EL (cell line): ENCODE measurements at places on chromosomes 3 and 15.
A peak's percentile ranks its signal among the peaks of the same experiment; 100 is the strongest.

DNA sequence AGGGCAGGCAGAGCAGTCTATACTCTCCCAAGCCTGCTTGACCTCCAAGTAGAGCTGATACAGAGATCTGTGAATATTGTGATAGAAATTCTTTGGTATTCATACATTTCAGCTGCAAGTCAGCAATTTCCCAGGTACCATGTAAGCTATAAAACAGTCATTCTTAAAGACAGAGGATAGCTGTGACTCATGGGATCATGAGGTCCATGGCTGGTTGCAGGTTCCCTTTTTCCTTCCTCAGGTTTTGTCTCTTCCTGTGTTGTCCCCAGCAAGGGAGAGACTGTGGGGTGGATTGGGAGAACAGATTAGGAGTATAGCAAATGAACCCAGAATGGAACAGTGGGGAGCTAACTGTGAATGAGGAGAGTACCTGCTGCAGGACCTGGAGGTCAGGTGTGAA, 5.4 kb upstream of the P4HTM start:
- no peak for DNase-seq

DNA sequence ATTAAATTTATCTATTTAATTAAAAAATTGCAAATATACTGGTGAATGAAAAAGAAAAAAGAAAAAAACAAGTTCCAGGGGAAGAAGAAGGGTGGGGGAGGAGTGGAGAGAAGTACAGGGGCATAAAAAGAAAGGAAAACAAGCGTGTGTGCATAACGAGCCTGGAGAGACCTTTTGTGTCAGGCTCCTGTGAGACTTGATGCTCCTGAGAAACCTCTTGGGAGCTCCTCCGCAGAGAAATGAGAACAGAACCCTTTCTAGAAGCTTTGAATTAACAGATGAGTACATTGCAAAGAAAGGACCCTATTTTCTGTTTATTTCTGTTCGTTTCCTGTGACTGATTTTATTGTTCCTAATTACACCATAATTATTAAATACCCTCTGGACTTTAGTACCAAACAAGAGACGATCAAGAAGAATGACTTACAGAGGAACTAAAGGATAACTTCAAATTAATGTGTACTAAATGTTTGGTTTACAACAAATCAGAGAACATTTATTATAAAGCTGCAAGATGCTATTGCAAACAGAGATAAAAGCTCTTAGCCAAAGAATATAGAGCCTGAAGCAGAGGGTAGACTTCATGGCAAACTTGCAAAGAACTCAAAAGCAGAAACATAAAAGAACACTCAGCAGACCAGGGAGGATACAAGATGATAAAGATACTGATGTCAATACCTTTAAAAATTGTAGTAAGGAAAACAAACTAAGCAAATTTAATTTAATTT, 74.7 kb downstream of the DPPA2 start:
- DNase-seq, result no peak

GRCh38 chr15:77846360-77846759, 213.6 kb upstream of the LINGO1 start:
- no peak for DNase-seq

- no peak for DNase-seq
Measured at GRCh38 chr15:33150431-33150941, 44.0 kb downstream of the FMN1 start.

DNA sequence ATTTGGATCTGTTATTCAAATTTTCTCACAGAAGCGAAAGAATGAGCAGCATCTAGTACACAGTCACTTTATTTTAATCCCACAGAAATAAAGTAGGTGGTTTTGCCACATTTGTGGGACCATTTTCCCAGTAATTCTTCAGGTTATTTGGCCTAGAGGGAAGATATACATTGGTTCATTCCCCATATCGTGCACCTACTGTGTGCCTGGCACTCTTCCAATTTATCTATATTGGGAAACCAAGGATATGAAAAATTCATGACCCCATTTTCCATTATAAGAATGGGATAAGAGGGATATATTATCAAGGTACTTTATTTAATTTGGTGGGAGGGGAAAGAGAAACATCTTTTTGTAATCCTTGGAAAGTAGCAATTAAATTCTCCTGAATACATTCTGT, 35.1 kb downstream of the TRIP4 start:
- DNase-seq, result no peak

DNA sequence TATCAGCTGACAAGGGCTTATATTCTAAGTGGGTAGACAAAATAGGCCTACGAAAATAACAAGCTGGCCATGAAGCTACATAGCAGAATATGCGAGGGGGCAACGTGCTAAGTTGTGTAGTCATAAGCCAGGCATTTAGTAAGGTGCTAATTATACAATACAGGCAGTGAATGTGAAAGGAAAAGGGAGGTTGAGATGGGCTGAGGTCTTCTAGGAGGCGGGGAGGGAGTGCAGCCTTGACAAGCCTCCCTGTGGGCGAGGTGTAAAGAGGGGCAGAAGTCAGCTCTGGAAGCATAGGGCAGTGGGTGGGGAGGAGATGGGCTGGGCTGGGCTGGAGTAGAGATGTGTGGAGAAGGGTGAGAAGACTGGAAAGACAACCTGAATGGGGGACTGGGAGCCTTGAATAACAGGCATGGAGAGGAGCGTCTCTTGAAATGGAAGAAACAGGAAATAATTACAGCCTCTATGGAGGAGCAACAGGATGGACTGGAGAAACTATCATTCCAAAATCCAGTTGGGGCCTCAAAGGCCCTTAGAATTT, 1.2 kb downstream of the TIGIT start:
- DNase-seq, result no peak

- DNase-seq, result no peak
Measured at GRCh38 chr15:22253676-22254408, 173.5 kb downstream of the OR4M2 start.

- DNase-seq, result no peak
Measured at GRCh38 chr3:144409319-144409718, 437.7 kb downstream of the DIPK2A start.

DNA sequence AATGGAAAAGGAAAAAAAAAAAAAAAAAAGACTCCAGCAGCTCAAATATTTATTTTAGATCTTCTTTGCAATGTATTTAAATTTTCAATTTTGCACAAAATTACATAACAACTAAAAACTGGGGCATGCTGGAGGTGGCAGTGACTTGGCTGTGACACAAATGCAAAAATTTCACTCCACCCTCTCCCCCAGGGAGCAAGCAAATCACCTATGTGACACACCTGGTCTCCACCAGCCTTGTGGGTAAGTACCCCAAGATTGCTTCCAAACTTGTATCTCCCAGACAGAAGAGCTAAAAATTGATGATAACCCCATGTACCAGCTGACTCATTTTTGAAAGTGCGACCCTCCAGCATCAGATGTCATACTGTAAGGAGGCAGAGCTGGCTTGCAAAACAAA, 32.0 kb downstream of the UBE3A start:
- no peak for DNase-seq

GRCh38 chr3:27311400-27311799, 57.8 kb downstream of the NEK10 start:
- DNase-seq, result peak; percentile 98

GRCh38 chr3:197003461-197004385, 25.9 kb downstream of the MELTF start:
- peak; percentile 37 for DNase-seq

DNA sequence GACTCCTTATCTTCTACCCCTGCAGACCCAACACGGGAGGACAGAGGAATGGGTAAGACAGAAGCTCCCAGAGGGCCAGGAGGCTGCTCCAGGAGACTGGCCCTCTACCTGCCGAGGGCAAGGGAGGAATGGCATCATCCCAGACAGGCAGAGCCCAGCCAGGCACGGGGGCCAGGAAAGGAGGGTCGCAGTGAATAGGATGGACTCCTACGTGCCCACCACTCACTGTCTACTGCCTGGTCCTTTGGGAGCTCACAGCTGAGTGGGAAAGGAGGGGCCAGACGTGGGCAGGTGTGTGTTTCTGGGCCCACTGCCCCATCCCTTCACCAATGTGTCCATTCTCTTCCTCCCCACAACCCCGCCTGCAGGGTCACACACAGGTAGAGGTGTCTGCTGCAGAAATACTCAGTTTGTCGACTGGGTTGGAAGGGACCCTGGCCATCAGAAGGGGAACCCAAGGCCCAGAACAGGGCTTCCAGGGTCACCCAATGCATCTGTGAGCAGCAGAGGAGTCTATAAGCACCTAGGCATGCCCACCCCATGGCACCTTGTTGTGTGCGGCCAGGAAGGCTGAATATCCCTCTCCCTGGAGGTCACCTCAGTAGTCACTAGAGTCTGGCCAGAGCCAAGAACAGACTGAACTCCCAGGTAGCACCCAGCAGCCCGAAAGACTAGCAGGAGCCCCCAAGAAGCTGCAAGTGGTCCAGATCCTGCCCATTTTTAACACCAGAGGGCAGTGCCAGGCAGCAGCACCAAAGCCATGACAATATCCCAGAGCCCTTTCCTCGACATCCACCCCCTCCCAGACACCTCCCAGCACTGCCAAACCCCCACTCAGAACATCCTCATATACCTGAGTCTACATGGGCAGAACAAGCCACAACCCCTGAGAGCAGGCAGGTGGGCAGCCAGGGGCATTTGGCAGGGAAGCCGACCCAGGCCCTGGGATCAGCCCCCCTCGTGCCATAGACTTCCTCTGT, 24.0 kb downstream of the TKT start:
- no peak for DNase-seq

DNA sequence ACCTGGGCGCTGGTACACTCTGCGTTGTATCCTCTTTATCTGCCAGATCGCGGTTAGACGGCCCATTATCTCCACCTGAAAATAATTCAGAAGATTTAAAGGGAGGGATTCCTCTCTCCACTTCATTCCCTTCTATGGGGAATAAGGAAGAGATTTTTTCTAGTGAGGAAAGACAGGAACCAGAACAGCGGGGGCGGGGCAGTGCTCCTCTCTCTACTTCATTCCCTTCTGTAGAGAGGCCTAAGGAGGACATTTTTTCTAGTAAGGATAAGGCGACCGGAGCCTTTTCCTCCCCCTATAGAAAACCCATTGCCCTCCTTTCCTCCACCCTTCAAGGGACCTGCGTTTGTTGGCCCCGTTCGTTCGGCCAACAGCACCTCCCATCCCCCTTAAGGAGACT, 8.3 kb upstream of the LIPH start:
- no peak for DNase-seq

GRCh38 chr3:80696280-80696679, 928.5 kb upstream of the ROBO1 start:
- DNase-seq, result no peak

- DNase-seq, result no peak
Measured at GRCh38 chr3:178152988-178153387, 383.2 kb upstream of the KCNMB2 start.

GRCh38 chr15:45414215-45414885, 36.0 kb upstream of the GATM start:
- no peak for DNase-seq

DNA sequence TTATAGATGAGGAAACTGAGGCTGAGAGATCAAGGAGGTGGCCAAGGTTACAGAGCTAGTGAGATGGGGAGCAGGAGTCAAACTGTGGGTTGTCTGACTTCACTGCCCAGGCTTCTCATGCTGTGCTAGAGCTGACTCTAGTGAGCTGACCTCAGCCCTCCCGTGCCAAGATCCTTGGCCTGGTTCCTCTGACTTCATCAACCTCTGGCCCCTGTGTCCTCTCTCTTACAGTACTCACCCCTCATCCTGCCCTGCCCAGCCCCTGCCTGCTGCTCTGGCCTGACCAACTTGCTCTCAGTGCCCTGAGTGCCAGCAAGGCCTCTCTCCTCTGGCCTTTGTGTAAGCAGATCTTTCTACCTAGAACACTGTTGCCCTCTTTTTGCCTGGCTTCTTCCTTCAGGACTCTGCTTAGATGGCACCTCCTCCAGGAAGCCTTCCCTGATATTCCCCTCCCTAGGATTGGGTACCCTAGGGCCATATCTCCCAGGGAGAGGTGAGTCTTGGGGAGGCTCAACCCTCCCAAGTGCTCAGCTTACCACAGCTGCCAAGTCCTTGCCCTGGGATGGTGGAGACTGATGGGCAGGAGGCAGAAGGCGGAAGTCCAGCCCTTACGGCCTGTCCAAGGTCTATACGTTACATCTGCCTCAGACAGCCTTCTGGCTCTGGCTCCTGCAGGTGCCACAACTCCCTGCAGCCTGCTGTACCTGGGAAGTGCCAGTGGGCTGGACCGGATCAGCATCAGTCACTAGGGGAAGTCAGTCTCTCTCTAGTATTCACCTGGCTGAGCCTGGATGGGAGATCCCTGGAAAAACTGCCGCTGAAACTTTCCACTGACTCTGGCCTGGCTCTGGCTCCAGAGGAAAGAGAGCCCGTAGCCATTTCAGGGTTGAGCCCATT, 36.3 kb upstream of the FAM107A start:
- DNase-seq, result no peak

- no peak for DNase-seq
Measured at GRCh38 chr15:81222007-81222406, 25.3 kb downstream of the IL16 start.

DNA sequence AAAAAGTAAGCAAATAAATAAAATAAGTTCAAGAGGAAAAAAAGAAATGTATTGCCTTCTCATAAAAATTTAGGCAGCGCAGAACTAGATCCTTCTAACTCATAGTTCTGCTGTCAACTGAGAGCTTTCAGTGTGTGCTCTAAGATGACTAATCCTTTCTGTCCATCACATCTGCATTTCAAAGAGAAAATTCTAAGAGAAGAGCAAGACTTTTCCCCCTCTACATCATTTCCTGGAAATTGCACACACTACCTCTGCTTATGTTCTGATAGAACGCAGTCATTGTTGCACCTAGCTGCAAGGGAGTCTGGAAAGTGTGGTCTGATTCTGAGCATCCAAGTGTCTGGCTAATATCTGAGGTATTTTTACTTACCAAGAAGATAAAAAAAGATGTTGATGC, 39.6 kb upstream of the SLCO3A1 start:
- DNase-seq, result no peak

DNA sequence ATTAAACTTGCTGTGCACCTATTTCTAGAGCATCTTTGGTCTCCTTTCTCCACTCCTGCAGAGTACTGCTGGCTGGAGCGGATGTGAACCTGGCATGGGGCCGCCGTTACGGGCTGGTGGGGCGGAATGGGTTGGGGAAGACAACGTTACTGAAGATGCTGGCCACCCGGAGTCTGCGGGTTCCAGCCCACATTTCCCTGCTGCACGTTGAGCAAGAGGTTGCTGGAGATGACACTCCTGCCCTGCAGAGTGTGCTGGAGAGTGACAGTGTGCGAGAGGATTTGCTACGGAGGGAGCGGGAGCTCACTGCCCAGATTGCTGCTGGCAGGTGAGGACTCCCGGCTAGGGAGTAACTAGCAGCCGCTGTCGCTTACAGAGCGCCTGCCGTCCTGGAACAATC, 2.1 kb downstream of the ABCF3 start:
- no peak for DNase-seq

GRCh38 chr3:39428745-39429201, 22.3 kb downstream of the RPSA start:
- no peak for DNase-seq

GRCh38 chr3:51974963-51975851, at the start of gene ABHD14A:
ABHD14A (plus strand) TSS chr3:51975064; CDS start chr3:51975136, 72 bp downstream.
- DNase-seq, result peak; percentile 70
